ENCODE measurements at places on chromosomes 13 and 19.

- peak; percentile 71 for DNase-seq
Observed at GRCh38 chr13:75550159-75550567, 572 bp downstream of the UCHL3 start.

- DNase-seq, result no peak
Observed at GRCh38 chr19:40279120-40279551, 6.0 kb downstream of the AKT2 start.

GRCh38 chr19:41299755-41300089 is 10.2 kb upstream of the CCDC97 start:
- DNase-seq, result peak; percentile 4

GRCh38 chr19:16369664-16370576 is 45.3 kb downstream of the KLF2 start:
- no peak for DNase-seq

DNA sequence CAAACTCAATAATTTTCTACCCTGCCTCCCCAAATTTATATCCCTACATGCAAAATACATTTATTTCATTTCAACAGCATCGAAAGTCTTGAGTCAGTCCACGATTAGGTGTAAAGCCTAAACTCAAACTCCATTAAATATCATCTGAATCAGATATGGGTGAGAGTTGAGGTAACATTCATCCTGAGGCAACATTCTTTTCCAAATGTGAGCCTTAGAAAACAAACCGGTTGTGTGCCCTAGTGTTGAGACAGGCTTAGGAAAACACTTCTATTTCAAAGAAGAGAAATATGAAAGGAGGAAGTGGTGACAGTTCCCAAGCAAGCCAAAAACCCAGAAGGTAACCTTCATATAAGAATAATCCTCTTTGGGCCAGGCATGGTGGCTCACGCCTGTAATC is 12.1 kb upstream of the ZNF441 start:
- DNase-seq, result no peak

DNA sequence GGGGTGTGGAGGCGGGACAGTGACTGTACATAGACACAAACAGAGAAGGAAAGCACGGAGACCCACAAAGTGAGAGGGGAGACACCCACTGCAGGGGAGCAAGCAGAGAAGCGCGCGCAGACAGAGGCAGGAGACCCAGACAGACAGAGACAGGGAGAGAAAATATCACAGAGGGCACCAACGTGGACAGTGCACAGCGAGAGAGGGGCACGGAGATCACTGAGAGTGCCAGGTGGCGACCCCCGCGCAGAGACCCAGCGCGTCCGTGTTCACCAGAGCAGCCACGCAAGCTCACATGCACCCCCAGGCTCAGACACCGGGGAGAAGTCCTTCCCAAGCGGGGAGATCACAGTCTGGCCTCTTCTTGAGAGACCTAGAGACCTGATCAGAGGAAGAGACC is 1.4 kb upstream of the CACNG7 start:
- DNase-seq, result no peak

GRCh38 chr13:106597186-106597585 is 29.2 kb upstream of the ARGLU1 start:
- DNase-seq, result no peak

- DNase-seq, result no peak
Observed at GRCh38 chr19:30781047-30781446, 408.9 kb downstream of the ZNF536 start.

DNA sequence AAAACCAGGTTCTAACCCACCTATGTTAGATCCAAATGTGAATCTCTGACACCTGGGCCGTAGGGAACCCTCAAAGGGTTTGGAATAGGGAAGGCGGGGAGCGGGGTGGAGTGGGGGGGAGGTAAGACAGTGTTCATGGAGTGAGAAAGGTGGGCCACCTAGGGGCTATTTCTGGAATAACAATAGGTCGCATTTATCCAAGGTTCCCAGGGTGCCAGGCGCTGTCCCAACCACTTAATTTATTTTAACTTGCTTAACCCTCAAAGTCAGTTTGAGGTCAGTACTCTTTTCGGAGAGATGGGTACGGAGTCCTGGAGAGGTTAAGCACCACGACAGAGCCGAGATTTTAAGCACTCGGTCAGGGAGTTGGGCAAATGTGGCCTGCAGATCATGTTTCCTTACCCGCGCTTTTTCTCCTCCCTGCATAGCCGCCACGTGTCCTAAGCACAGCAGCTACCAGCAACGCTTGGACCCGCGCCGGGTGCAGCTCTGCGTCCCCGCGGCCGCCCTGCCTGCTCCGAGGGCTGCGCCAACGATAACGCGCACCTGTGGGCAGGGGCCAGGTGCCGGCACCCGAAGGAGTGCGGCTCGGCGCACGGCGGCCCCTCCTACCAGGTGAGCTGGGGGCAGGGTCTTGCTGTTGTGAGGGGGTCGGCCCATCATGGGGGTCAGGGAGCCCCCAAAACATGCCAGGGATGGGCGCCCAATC is 25.0 kb upstream of the FXYD3 start:
- peak; percentile 40 for DNase-seq

GRCh38 chr13:113920606-113921286 is 53.1 kb downstream of the C13orf46 start:
- no peak for DNase-seq

GRCh38 chr13:73081256-73081915 is 22.6 kb downstream of the KLF5 start:
- DNase-seq, result no peak

GRCh38 chr13:54165581-54166215 is 1137.1 kb downstream of the OLFM4 start:
- DNase-seq, result peak; percentile 19

GRCh38 chr19:30516531-30516930 is 144.3 kb downstream of the ZNF536 start:
- DNase-seq, result no peak

GRCh38 chr13:61024046-61024445 is 391.6 kb downstream of the PCDH20 start:
- DNase-seq, result no peak

GRCh38 chr19:17847538-17848366 is at the start of gene JAK3:
TSS of gene JAK3 (minus strand) at chr19:17847982. CDS start at chr19:17844417, 3,565 bp downstream.
- peak; percentile 12 for DNase-seq
